ENCODE measurements at places on chromosomes 6 and 20.

DNA sequence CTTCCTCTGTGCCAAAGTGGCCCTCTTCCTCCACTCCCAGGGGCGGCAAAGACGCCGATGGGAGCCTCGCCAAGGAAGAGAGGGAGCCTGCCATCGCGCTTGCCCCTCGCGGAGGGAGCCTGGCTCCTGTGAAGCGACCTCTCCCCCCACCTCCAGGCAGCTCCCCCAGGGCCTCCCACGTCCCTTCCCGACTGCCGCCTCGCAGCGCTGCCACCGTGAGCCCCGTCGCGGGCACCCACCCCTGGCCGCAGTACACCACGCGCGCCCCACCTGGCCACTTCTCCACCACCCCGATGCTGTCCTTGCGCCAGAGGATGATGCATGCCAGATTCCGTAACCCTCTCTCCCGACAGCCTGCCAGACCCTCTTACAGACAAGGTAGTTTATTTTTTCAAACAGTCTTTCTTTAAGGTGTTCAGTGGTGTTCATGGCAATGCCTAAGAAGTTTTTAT is 64.9 kb downstream of the FNDC1 start:
- no peak for DNase-seq

DNA sequence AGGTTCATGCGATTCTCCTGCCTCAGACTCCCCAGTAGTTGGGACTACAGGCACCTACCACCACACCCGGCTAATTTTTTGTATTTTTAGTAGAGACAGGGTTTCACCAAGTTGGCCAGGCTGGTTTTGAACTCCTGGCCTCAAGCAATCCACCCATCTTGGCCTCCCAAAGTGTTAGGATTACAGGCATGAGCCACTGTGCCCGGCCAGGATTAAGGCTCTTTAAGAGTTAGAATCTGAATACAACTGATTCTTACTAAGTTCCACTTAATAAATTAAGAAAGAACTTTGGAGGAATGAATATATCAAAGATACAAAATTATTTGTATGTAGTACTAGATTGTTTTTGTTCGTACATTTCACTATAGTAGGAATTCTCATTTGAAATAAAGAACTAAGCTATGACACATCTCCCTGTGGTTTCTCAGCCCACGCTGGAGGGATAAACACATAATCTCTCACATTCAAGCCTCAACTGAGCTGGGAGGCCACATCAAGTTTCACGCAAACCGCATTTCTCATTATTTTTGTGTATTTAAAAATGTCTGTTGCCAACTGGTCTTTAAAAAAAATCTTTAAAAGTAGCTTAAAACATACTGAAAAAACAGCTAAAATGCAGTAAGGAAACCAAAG is 34.2 kb downstream of the DTNBP1 start:
- no peak for DNase-seq

GRCh38 chr6:45052325-45052724 is 275.8 kb upstream of the RUNX2 start:
- DNase-seq, result no peak

- DNase-seq, result no peak
Measured at GRCh38 chr20:35635652-35636051, 20.0 kb downstream of the SPAG4 start.

- DNase-seq, result no peak
Measured at GRCh38 chr20:2253256-2253655, 42.5 kb upstream of the TGM3 start.

GRCh38 chr20:51800872-51801121 is 1.5 kb downstream of the SALL4 start:
- no peak for DNase-seq

GRCh38 chr6:69994251-69994650 is 127.9 kb downstream of the COL19A1 start:
- DNase-seq, result no peak

- DNase-seq, result no peak
Measured at GRCh38 chr6:106182455-106182854, 96.3 kb downstream of the PRDM1 start.

GRCh38 chr6:142155895-142156757 is 9.1 kb downstream of the VTA1 start:
- peak; percentile 39 for DNase-seq

GRCh38 chr20:56469077-56469449 is 636 bp downstream of the RTF2 start:
- DNase-seq, result no peak

DNA sequence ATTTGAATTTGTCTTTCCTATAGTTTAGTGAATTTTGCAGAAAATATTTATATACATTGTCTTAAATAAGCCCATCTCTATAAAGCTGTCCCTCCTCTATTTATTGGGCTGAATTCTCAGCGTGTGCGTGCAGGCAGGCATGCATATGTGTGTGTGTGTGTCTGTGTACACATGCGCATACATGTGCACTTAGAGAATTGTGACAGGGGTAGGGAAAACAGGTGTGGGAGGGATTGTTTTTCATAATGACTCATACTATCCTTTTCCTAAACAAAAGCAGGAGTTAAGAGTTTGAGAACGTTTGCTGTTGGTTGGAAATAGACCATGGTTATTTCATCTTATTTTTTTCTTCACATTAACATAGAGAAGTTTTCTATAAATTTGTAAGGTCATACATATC is 43.4 kb upstream of the FABP7 start:
- DNase-seq, result no peak

DNA sequence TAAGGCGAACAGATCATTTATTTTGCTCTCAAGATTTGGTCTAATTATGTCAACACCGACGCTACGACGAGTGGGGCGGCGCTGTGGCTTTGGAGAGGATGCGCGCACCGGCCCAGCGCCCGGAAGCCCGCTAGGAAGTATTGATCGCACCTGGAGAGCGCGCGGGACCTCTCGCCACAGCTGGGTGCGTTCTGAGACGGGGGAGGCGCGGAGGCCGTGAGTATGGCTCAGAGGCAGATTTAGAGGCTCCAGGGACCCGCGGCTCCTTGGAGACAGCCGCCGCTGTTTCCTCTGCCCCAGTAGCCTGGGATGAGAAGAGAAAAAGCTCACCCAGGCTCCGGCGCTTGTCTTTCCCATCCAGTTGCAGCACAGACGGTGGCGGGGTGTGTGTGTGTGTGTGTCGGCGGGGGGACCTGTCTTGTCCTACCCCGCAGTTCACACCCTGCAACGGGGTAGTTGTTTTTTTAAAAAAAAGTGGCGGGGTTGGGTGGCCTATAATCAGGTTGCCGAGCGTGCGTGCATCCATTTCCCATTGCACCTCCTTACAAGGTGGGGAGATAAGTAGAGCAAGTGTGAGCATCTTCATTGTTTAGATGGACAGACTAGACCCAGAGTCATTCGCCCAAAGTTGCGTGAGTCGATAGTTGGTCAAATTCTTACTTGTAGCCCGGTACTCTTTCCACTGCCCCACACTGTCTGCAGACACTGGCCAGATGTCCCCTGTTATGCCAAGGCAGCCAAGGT is 11.2 kb downstream of the TFAP2D start:
- no peak for DNase-seq

- DNase-seq, result no peak
Measured at GRCh38 chr6:6968357-6968730, 139.4 kb upstream of the RREB1 start.

DNA sequence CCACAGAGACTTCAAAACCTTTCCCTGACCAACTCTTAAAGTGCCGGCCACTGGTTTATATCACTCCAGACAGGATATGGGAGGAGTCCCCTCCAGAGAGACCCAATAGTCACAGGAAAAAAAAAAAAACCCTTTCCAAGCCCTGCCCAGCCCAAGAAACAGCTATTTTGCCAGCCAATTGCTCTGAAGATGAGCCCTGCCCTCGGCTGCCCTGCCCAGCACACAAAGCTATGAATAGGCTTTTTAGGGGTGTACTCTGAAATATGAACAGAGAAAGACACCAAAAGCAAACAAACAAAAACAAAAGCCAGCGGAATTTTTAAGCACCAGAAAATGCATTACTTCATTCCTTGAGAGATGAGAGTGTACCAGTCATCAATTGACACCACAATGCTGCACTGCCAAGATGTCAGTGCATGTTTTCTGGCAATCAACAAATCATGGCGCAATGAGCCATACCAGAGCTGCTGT is 275.1 kb downstream of the C6orf118 start:
- no peak for DNase-seq

- DNase-seq, result no peak
Measured at GRCh38 chr6:78093906-78094305, 441.1 kb downstream of the MEI4 start.

DNA sequence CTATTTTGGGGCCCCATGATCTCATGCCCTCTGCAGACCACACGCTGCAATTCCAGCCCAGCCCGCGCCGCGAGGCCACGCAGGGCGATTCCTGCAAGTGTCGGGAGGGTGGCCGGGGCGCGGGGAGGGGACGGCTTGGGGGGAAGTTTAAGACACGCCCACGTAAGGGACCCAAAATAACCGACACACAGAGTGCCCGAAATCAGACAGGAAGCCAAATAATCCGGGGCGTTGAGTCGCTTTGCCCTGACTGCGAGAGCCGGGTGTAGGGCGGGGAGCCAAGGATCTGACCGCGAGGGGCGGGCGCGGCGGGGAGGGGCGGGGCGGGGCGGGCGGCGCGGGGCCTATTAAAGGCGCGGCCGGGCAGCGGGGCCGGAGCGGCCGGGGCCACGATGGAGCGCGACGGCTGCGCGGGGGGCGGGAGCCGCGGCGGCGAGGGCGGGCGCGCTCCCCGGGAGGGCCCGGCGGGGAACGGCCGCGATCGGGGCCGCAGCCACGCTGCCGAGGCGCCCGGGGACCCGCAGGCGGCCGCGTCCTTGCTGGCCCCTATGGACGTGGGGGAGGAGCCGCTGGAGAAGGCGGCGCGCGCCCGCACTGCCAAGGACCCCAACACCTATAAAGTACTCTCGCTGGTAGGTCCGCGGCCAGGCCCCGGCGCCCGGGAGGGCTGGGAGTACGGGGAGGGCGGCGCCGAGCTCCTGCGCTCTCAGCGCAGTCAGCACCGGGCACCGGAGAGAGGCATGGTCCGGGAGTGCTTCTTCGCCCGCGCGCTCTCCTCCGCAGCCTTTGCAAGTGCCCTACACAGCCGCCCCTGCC is at the start of gene ENPP1:
Gene ENPP1 (plus strand): TSS at position 377 of the 816 bp plus-strand sequence. CDS start 16 bp downstream, at position 393.
- peak; percentile 81 for DNase-seq

- no peak for DNase-seq
Measured at GRCh38 chr6:80789912-80790570, 683.6 kb downstream of the BCKDHB start.

All from HAP-1 (cell line).